ENCODE measurements at places on chromosomes 16 and 17.

GRCh38 chr16:22086440-22086839 lies 5.9 kb upstream of the VWA3A start:
- DNase-seq: no peak

DNA sequence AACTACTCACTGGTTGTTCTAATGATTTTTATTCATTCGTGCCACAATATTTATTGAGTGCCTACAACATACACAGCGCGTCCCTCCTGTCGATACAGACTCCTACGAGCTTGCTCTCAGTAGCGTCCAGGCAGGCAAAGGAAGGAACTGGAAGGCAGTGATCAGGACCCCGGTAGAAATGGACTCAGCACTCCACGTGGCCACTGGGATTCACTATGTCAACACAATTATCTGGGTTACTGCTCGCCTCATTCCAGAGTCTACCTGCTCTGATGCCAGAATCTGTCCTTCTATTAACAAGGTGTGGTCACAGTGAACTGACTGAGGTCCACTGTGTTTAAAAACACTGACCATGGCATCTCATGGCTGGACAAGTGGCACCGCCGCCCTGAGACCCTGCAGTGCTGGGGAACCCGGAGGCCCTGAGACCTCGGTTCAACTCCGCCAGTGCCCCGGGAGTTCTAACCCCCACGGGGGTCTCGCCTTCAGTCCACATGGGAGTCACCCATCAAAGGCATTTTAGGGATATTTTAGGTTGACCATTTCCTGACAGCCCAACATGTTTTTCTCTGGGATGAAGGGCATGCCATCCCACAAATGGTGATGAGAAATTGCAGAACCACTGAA lies 71.4 kb downstream of the ZFHX3 start:
- DNase-seq: no peak

GRCh38 chr16:4800290-4801041 lies 2.0 kb downstream of the ROGDI start:
- DNase-seq: no peak

DNA sequence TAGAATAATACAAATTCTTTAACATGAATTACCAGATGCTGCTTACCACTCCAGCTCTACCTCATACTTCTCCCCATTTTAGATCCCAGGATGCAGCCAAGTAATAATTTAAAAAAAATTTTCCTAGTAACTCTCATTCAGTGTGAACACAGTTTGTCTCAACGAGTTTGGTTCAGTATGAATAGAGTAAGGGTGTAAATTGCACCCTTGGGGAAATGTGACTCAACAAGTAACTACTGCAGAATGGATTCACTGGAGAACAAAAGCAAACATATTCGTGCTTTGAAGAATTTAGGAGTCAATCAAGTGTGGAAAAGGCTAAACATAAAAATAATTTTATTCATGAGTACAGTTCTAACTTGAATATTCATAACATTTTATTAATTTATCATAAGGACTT lies 23.0 kb downstream of the KCNJ16 start:
- DNase-seq: no peak

DNA sequence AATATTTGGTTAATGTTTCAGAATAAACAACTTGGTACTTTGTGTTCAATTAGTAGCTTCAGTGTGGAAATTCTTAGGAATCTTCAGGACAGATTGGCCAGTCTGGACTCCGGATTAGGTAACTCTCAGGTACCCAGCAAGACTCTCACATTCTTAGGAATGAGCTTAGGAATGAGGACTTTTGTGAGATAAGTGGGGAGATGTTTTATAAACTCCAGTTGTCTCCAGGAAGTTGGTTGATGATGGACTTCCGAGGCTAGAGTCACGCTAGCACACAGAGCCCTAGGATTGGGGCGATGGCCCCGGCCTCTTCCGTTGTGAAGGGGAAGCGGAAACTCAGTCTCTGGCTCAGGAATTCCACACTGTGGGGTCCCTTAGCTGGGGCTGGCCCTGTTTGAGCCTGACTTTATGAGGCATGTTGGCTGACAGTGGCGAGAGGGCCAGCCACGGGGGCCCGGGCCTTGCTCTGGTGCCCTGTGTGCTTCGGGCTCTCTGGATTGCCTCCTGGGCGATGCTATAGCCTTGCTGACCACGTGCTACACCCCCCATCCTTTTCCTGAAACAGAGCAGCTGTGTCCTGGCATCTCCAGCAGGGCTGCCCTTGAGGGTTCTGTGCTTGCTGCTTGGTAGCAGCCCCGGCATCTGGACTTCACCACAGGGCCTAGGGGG lies 32.4 kb downstream of the RAB11FIP3 start:
- no peak for DNase-seq

DNA sequence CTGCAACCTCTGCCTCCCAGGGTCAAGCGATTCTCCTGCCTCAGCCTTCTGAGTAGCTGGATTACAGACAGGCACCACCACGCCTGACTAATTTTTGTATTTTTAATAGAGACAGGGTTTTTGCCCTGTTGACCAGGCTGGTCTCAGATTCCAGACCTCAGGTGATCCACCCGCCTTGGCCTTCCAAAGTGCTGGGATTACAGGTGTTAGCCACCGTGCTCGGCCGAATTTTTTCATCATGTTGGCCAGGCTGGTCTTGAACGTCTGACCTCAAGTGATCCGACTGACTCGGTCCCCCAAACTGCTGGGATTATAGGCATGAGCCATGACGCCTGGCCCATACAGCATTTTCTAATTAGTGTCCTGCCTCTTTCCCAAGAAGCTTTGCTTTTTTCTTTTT lies 52.7 kb upstream of the ADORA2B start:
- DNase-seq: no peak

DNA sequence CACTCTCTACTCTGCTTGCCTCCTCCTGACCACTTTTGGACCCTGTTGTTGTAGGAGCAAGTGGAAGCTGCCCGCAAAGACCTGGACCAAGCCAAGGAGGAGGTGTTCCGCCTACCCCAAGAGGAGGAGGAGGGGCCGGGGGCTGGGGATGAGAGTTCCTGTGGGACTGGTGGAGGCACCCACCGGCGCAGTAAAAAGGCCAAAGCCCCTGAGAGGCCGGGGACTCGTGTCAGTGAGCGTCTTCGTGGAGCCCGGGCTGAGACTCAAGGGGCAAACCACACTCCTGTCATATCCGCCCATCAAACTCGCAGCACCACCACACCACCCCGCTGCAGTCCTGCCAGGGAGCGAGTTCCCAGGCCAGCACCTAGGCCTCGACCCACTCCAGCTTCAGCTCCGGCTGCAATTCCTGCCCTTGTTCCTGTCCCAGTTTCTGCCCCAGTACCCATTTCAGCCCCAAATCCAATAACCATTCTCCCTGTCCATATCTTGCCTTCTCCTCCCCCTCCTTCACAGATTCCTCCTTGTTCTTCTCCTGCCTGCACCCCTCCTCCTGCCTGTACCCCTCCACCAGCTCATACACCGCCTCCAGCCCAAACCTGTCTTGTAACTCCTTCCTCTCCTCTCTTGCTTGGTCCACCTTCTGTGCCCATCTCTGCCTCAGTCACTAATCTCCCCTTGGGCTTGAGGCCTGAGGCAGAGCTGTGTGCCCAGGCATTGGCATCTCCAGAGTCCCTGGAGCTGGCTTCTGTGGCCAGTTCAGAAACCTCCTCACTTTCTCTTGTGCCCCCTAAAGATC lies 11.0 kb upstream of the PHKG2 start:
- DNase-seq: no peak

DNA sequence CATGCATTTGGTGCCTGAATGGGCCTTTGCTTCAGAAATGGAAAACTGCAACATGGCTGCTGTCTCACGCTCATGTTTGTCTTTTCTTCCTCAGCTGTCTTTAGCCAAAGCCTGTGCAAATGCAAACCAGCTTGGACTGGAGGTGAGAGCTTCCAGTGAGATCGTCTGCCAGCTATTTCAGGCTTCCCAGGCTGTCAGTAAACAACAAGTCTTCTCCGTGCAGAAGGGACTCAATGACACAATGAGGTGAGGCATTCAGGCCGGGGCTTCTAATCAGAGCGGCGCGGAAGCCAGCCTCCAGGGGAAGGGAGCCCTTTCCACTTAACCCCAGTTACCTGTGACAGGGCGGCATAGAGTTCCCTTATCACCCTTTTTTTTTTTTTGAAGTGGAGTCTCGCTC lies 14.3 kb downstream of the CCNF start:
- DNase-seq: no peak

- no peak for DNase-seq
Observed at GRCh38 chr17:51427856-51428255, 167.5 kb downstream of the UTP18 start.

- DNase-seq: no peak
Observed at GRCh38 chr17:48541577-48542113, 3.3 kb downstream of the HOXB2 start.

All from KG1 (cell line).